ENCODE measurements at places on chromosomes 2 and 18. TPM values are rescaled to one million over a fixed set of nuclear protein-coding genes. Genes with fewer than 3 reads are reported as not detected.

The STK36 gene
- polyA plus RNA-seq = 8.0 TPM

The COL5A2 gene
- polyA plus RNA-seq = 4.4 TPM

The SLC16A14 gene
- polyA plus RNA-seq = 0.53 TPM

The CRYGC gene
- polyA plus RNA-seq = not detected

The TMEM127 gene
- 18.6 TPM for polyA plus RNA-seq

The CXCR1 gene
- polyA plus RNA-seq = 0.22 TPM

DNA sequence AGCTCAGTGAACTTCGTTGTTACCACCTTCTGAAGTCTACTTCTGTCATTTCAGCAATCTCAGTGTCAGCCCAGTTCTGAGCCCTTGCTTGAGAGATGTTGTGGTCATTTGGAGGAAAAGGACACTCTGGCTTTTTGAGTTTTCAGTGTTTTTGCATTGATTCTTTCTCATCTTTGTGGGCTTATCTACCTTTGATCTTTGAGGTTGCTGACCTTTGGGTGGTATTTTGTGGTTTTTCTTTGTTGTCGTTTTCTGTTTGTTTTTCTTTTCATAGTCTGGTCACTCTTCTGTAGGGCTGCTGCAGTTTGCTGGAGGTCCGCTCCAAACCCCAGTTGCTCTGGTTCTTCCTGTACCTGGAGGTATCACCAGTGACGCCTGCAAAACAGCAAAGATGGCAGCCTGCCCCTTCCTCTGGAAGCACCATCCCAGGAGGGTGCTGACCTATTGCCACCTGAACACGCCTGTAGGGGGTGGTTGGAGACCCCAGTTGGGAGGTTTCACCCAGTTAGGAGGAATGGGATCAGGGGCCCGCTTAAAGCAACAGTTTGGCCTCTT lies 74.7 kb downstream of the EPC2 start:
- H3K27me3 ChIP-seq = no peaks in the 10 kb centered on the region
- DNase-seq = no peak
- H3K27ac ChIP-seq = no peak overlapping the region
- H3K4me3 ChIP-seq = no peak overlapping the region

- no peaks in the 10 kb centered on the region for H3K36me3 ChIP-seq
- DNase-seq = no peak
- H3K4me1 ChIP-seq = no peaks in the 10 kb centered on the region
- H3K27ac ChIP-seq = no peak overlapping the region
- no peaks in the 10 kb centered on the region for H3K27me3 ChIP-seq
- H3K4me3 ChIP-seq = no peak overlapping the region
These were observed 414.4 kb upstream of the ETAA1 start for GRCh38 chr2:66982766-66983165.

DNA sequence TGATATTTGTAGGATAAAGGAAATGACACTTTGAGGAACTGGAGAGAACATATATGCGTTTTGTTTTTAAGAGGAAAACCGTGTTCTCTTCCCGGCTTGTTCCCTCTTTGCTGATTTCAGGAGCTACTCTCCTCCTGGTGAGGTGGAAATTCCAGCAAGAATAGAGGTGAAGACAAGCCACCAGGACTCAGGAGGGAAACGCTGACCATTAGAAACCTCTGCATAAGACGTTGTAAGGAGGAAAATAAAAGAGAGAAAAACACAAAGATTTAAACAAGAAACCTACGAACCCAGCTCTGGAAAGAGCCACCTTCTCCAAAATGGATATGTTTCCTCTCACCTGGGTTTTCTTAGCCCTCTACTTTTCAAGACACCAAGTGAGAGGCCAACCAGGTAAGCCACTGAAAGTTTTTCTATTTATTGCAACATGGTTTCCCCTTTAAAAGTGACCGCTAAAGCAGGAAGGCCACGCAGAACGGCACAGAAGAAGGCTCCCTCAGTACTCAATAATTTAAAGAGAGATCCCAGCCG lies 735 bp downstream of the NRP2 start:
- H3K27me3 ChIP-seq = peaks cover 17% of the 10 kb centered on the region
- peak overlapping the region; percentile 76 for H3K27ac ChIP-seq
- H3K4me1 ChIP-seq = peaks cover 7% of the 10 kb centered on the region
- DNase-seq = no peak

The MERTK gene
- 2.6 TPM for polyA plus RNA-seq

The MAB21L4 gene
- not detected for polyA plus RNA-seq

The SERPINB3 gene
- polyA plus RNA-seq = 0.07 TPM

GRCh38 chr2:238511614-238511950 lies 84.9 kb downstream of the ASB1 start:
- no peaks in the 10 kb centered on the region for H3K4me1 ChIP-seq
- H3K27me3 ChIP-seq = no peaks in the 10 kb centered on the region
- no peak overlapping the region for H3K27ac ChIP-seq
- H3K36me3 ChIP-seq = no peaks in the 10 kb centered on the region

DNA sequence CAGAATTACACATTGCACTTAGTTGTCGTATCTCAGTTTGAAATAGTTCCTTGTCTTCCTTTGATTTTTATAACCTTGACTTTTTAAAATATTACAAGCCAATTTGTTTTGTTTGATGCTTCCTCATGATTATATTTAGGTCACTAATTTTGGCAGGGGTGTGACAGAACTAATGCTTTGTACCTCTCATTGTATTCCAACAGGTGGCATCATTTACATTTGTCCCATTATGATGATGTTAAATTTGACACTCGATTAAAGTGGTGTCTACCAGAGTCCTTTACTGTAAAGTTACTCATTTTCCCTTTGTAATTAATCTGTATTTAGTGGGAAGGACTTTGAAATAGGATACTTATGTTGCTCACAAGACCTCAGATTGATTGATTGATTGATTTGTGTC lies 21.5 kb upstream of the MFSD2B start:
- no peak overlapping the region for H3K27ac ChIP-seq
- H3K27me3 ChIP-seq = no peaks in the 10 kb centered on the region
- peaks cover 57% of the 10 kb centered on the region for H3K36me3 ChIP-seq
- H3K4me3 ChIP-seq = no peak overlapping the region

The KYNU gene
- 0.76 TPM for polyA plus RNA-seq

- peaks cover 17% of the 10 kb centered on the region for H3K4me1 ChIP-seq
- H3K27ac ChIP-seq = peak overlapping the region; percentile 40
- H3K4me3 ChIP-seq = no peak overlapping the region
- no peaks in the 10 kb centered on the region for H3K36me3 ChIP-seq
These were observed 49.4 kb upstream of the MCFD2 start for GRCh38 chr2:46964835-46965560.

DNA sequence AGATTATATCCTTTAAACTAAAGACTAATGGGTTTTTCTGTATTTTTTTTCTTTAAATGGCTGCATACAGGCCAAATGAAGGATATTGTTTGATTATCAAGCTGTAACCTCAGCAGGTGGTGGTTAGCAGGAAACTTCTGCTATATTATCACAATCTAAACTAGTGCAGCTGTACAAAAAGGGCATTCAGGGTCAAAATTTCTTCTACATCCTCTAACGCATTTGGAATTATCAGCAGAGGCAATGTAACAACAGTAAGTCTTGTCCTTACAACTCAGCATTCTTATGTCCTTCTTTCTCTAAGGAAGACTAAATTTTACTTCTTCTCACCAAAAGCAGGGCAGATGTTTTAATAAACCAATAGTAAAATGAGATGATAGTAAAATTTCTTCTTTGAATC lies 135.8 kb upstream of the FN1 start:
- H3K27ac ChIP-seq = no peak overlapping the region
- H3K4me1 ChIP-seq = no peaks in the 10 kb centered on the region
- no peak for DNase-seq
- H3K27me3 ChIP-seq = no peaks in the 10 kb centered on the region

- H3K27ac ChIP-seq = no peak overlapping the region
- no peaks in the 10 kb centered on the region for H3K27me3 ChIP-seq
- no peaks in the 10 kb centered on the region for H3K4me1 ChIP-seq
These were observed 490.4 kb downstream of the NR4A2 start for GRCh38 chr2:155842103-155842502.

GRCh38 chr2:41068740-41069139 lies 616.9 kb upstream of the SLC8A1 start:
- H3K27ac ChIP-seq = no peak overlapping the region
- no peak for DNase-seq
- no peak overlapping the region for H3K4me3 ChIP-seq
- H3K27me3 ChIP-seq = no peaks in the 10 kb centered on the region

The TWIST2 gene
- polyA plus RNA-seq = 1.4 TPM

DNA sequence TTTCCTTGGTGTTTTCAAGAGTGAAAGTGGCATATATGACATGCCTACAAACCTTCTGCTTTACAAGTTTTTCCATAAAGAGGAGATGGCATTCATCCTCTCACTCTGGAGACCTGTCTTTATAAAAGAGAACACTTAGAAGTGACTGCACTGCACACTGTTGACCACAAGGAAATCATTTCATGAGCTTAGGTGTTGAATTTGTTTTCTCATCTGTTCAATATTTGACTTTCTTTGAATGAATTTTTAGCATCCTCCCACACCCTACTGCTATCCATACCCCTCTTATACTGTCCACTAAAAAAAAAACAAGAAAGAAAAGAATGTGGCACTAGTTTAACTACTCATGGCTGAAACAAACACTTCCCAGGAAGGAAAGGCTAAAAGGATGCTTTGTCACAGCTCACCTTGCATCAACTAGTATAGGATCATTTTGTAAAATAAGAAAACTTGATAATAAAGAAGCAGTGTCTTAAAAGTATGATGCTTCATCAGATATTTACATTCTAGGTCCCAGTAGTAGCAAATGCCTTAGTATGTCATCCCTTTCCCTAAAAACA lies 83.0 kb downstream of the ACVR1 start:
- H3K4me1 ChIP-seq = peaks cover 12% of the 10 kb centered on the region
- no peak overlapping the region for H3K27ac ChIP-seq
- H3K36me3 ChIP-seq = peaks cover 15% of the 10 kb centered on the region

- no peak for DNase-seq
- no peaks in the 10 kb centered on the region for H3K4me1 ChIP-seq
- H3K27ac ChIP-seq = no peak overlapping the region
- H3K36me3 ChIP-seq = no peaks in the 10 kb centered on the region
These were observed 31.6 kb upstream of the NETO1 start for GRCh38 chr18:72899338-72899737.

The SCN7A gene
- polyA plus RNA-seq = 7.9 TPM

GRCh38 chr2:160491911-160492371 lies 1.7 kb downstream of the RBMS1 start:
- DNase-seq = no peak
- peak overlapping the region; percentile 85 for H3K4me3 ChIP-seq
- H3K4me1 ChIP-seq = peaks cover 49% of the 10 kb centered on the region
- H3K27me3 ChIP-seq = no peaks in the 10 kb centered on the region
- H3K36me3 ChIP-seq = no peaks in the 10 kb centered on the region

DNA sequence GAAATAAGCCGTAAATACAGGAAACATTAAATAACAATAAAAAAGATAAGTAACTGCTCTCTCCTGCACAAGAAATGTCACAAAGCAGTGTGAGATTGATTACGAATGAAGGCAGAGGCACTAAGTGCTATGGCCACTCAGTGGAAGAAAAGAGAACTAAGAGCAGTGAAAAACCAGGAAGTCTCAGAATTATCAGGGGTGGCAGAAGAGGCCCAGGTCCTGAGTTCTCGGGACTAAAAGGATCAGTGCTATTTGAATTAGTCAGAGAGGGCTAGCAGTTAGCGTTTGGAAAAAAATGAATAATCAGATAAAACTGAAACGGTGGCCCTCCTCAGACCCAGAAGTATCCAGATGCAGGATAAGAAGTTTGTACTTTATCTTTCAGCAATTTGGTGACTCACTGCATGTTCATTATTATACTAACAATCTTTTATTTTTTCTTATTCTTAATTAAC lies 367.1 kb downstream of the ZEB2 start:
- peaks cover 17% of the 10 kb centered on the region for H3K4me1 ChIP-seq
- H3K27me3 ChIP-seq = no peaks in the 10 kb centered on the region
- no peak for DNase-seq
- H3K27ac ChIP-seq = no peak overlapping the region

The CAD gene
- polyA plus RNA-seq = 9.3 TPM

The HTR2B gene
- polyA plus RNA-seq = 0.25 TPM

DNA sequence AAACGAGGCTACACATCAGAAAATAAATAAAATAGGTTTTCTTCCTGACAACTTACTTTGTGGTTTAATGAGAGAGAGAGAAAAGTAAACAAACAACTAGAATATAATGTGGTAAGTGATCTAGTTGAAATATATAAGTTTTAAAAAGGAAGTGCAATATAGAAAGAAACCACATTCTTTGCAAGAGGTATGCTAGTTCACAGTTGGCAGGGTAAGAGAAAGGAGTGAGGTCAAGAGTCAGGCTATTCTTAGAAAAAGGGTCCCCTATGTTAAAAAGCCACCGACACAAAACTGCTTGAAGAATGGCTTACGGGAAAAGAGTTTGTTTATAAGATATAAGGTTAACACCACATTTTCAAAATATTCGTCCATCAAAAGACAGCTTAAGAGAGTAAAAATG lies 462.1 kb downstream of the ERBB4 start:
- H3K27me3 ChIP-seq = no peaks in the 10 kb centered on the region
- no peak overlapping the region for H3K4me3 ChIP-seq
- no peaks in the 10 kb centered on the region for H3K4me1 ChIP-seq
- no peaks in the 10 kb centered on the region for H3K36me3 ChIP-seq

The CD8B2 gene
- not detected for polyA plus RNA-seq

DNA sequence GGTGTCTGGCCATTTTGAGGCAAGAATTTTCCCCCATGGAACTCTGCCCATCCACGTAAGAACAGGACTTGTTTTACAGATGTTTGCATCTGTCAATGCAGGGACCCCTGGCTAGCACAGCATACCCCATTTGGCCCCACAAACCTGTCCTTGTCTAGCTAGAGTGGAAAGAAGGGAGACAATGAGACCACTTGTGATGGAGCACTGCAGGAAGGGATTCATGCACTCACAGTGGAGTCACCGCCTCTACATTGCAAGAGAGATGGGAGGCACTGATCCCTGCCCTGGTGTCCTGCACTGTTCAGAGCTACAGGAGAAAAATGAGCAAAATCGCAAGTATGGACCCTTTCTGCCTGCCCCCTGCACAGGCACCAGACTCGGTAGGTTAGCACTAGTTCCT lies 32.5 kb downstream of the NPAS2 start:
- no peak overlapping the region for H3K27ac ChIP-seq
- no peak overlapping the region for H3K4me3 ChIP-seq
- H3K36me3 ChIP-seq = no peaks in the 10 kb centered on the region

The LBH gene
- polyA plus RNA-seq = 166 TPM

GRCh38 chr2:23838581-23838980 lies 88.3 kb downstream of the ATAD2B start:
- no peak overlapping the region for H3K4me3 ChIP-seq
- no peak for DNase-seq
- H3K27me3 ChIP-seq = no peaks in the 10 kb centered on the region
- H3K36me3 ChIP-seq = no peaks in the 10 kb centered on the region
- no peak overlapping the region for H3K27ac ChIP-seq

- no peaks in the 10 kb centered on the region for H3K27me3 ChIP-seq
- no peak for DNase-seq
- no peaks in the 10 kb centered on the region for H3K4me1 ChIP-seq
- peak overlapping the region; percentile 42 for H3K27ac ChIP-seq
These were observed 10.7 kb downstream of the CYRIA start for GRCh38 chr2:16654833-16655444.

GRCh38 chr2:210387074-210387473 lies 72.1 kb upstream of the MYL1 start:
- H3K4me1 ChIP-seq = peaks cover 4% of the 10 kb centered on the region
- H3K27ac ChIP-seq = no peak overlapping the region
- DNase-seq = no peak
- H3K27me3 ChIP-seq = no peaks in the 10 kb centered on the region
- H3K36me3 ChIP-seq = no peaks in the 10 kb centered on the region

- no peak overlapping the region for H3K27ac ChIP-seq
These were observed 76.5 kb downstream of the BABAM2 start for GRCh38 chr2:27967076-27967475.

Data from heart left ventricle (tissue), 16 donors.